ENCODE measurements at places on chromosomes 16 and 17. TPM values are rescaled to one million over a fixed set of nuclear protein-coding genes. Genes with fewer than 3 reads are reported as not detected.

The TSPOAP1 gene
- polyA plus RNA-seq: 4.0 TPM

The MIF4GD gene
- polyA plus RNA-seq: 108 TPM

- no peak for DNase-seq
Observed at GRCh38 chr17:8628609-8629169, 1.8 kb downstream of the MYH10 start.

DNA sequence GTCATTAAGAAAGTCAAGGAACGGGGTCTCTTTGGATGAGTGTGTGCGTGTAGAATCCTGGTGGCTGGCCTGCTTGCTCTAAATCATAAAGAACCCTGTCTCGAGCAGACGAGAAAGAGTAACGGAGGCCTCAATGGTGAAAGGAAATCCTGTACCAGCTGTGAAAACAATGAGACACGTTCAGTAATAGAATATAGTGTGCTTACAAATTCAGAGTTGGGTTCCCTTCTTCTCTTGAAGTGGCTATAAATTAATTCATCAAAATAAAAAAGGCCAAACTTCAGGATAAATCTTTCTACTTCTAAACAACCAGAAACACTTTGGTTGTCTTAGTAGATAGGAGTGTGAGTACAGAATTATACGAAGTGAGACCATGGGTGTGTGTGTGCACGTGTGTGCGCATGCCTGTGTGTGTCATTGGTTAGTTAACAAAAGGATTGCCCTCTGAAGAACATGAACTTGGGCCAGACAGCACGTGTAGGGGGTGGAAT, 48.5 kb downstream of the WWOX start:
- no peak for DNase-seq

DNA sequence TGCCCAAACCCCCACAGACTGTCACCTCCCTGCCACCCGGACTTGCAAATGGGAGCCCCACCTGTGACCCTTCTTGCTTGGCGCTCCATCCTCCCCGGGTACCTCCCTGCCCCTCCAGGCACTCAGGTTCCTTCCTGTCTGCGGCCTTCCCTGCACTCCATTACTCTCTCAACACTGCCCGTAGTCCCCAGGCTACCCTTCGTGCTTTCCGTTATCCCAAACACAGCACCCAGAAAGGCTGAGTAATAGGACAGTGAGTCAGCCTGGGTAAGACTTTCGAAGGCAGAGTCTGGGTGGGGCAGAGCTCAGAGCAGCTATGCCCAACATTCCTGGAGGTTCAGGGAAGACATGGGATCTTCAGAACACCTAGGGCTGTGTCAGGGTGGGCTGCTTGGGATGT, 16.6 kb upstream of the C16orf74 start:
- DNase-seq: no peak

All from CD8-positive, alpha-beta memory T cell (primary cell).